Immature natural killer cell (primary cell): ENCODE measurements at places on chromosomes 2 and 18.

GRCh38 chr2:206616151-206616550 is 26.1 kb upstream of the FAM237A start:
- no peak for DNase-seq

GRCh38 chr18:13136904-13137669 is 81.5 kb upstream of the LDLRAD4 start:
- peak; percentile 66 for DNase-seq

GRCh38 chr2:144686518-144687215 is 166.7 kb upstream of the ZEB2 start:
- DNase-seq, result no peak

- DNase-seq, result no peak
Observed at GRCh38 chr18:68667121-68667520, 47.8 kb downstream of the TMX3 start.
